Esophagus squamous epithelium (tissue), 5 donors: ENCODE measurements at places on chromosomes 1 and 21. TPM values are rescaled to one million over a fixed set of nuclear protein-coding genes. Genes with fewer than 3 reads are reported as not detected.
A peak's percentile ranks its signal among the peaks of the same experiment; 100 is the strongest.

SMPDL3B gene
- total RNA-seq = 0.76 TPM

SYNC gene
- total RNA-seq = 2.9 TPM

CASQ2 gene
- 0.53 TPM for total RNA-seq

ARHGEF16 gene
- total RNA-seq = 23.9 TPM

CCT8 gene
- 125 TPM for total RNA-seq

DNAH14 gene
- total RNA-seq = 6.9 TPM

KRTAP7-1 gene
- not detected for total RNA-seq

OPTC gene
- not detected for total RNA-seq

LDLRAD1 gene
- total RNA-seq = not detected

GRCh38 chr1:78825561-78825960 lies 175.9 kb downstream of the IFI44 start:
- H3K4me3 ChIP-seq = no peak overlapping the region
- no peaks in the 10 kb centered on the region for H3K27me3 ChIP-seq
- H3K27ac ChIP-seq = no peak overlapping the region
- H3K36me3 ChIP-seq = no peaks in the 10 kb centered on the region

- no peak overlapping the region for H3K4me3 ChIP-seq
- H3K27ac ChIP-seq = no peak overlapping the region
- H3K27me3 ChIP-seq = no peaks in the 10 kb centered on the region
- H3K4me1 ChIP-seq = no peaks in the 10 kb centered on the region
- no peak for DNase-seq
Measured at GRCh38 chr1:62144238-62144831, 50.3 kb upstream of the L1TD1 start.

DNA sequence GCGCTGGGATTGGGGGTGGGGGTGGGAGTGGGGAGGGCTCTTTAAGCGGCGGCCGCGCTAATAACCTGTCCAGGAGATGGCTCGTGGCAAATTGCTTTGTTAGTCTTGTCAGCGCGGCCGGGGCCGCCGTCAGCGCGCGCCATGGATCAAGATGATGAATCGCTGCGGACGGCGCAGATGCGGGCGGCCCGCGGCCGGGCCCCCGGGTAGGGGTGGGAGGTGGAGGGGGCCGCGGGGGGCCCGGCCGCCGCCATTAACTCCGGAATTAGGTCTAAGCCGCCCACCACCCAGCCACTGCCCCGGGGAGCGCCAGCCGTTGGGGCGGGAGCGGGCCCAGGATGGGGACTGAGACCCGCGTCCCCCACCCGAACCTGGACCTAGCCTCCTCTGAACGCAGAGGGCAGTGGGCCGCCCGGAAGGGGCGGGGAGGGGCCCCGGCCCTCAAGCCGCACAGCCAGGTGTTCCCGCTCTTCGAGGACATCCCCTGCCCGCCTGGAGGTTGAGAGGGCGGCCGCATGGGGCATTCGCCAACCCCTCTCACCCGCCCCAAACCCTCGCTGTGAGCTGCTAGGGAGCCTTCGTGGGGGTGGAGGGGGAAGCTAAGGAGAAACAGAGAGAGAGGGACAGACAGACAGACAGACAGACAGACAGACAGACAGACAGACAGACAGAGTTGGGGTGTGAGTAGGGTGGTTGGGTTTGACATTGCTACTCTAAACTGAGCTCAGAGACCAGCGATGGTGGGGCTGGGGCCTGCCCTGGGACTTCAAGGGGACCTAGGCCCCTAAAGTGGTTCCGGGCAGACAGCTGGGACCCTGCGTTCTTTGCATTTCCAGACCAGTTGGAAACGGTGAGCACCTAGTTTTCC lies 3.8 kb upstream of the DMBX1 start:
- DNase-seq = no peak
- no peak overlapping the region for H3K27ac ChIP-seq
- H3K4me3 ChIP-seq = no peak overlapping the region
- no peaks in the 10 kb centered on the region for H3K36me3 ChIP-seq

GRCh38 chr1:3771108-3772026 lies 1.2 kb upstream of the SMIM1 start:
- no peak for DNase-seq
- H3K4me1 ChIP-seq = peaks cover 26% of the 10 kb centered on the region
- H3K4me3 ChIP-seq = peak overlapping the region; percentile 48
- no peaks in the 10 kb centered on the region for H3K27me3 ChIP-seq
- H3K36me3 ChIP-seq = no peaks in the 10 kb centered on the region
- peak overlapping the region; percentile 58 for H3K27ac ChIP-seq

GRCh38 chr1:183419399-183419798 lies 1.2 kb upstream of the NMNAT2 start:
- peaks cover 4% of the 10 kb centered on the region for H3K4me1 ChIP-seq
- no peaks in the 10 kb centered on the region for H3K36me3 ChIP-seq
- no peak overlapping the region for H3K4me3 ChIP-seq

- peak overlapping the region; percentile 68 for H3K27ac ChIP-seq
- H3K4me3 ChIP-seq = no peak overlapping the region
- no peaks in the 10 kb centered on the region for H3K27me3 ChIP-seq
- no peak for DNase-seq
- H3K36me3 ChIP-seq = no peaks in the 10 kb centered on the region
Measured at GRCh38 chr1:204041232-204041767, 31.6 kb upstream of the SOX13 start.

- no peak overlapping the region for H3K4me3 ChIP-seq
- no peak overlapping the region for H3K27ac ChIP-seq
- H3K4me1 ChIP-seq = peaks cover 9% of the 10 kb centered on the region
Measured at GRCh38 chr1:111934106-111934852, 55.2 kb downstream of the KCND3 start.

- DNase-seq = no peak
- no peaks in the 10 kb centered on the region for H3K27me3 ChIP-seq
- H3K27ac ChIP-seq = peak overlapping the region; percentile 61
- no peaks in the 10 kb centered on the region for H3K4me1 ChIP-seq
- peak overlapping the region; percentile 50 for H3K4me3 ChIP-seq
- H3K36me3 ChIP-seq = no peaks in the 10 kb centered on the region
Measured at GRCh38 chr1:198234520-198235251, 77.9 kb downstream of the NEK7 start.

DNA sequence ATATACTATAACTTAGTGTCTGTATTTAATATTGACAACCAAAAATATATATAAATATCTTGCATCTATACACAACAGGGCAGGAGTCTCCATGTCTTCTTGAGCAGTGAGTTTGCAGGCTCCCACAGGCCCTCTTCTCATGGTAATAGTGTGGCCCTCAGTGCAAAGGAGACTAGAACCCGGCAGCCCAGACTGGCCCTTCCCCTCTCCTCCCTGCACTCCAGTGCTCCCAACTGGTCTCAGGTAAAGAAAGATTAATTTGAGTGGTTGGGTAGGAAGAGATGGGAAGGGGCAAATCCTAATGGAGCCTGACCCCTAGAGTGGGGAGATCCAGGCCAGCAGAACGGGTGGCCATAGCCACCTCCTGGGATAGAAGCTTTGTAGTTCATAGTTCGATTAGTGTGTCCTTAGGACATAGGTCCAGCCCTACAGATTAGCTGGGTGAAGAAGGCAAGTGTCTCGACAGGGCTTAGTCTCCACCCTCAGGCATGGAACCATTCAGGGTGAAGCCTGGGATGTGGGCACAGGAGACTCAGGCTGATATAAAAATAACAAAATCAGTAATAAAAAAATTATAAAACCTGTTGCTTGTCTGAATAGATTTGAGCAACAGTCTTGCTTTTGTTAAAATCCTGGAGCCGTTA lies 32.3 kb downstream of the SLC2A1 start:
- DNase-seq = no peak
- peaks cover 48% of the 10 kb centered on the region for H3K36me3 ChIP-seq
- H3K4me3 ChIP-seq = no peak overlapping the region
- peak overlapping the region; percentile 94 for H3K27ac ChIP-seq

- H3K27me3 ChIP-seq = no peaks in the 10 kb centered on the region
- no peak overlapping the region for H3K4me3 ChIP-seq
- H3K4me1 ChIP-seq = no peaks in the 10 kb centered on the region
- no peak overlapping the region for H3K27ac ChIP-seq
- no peak for DNase-seq
- H3K36me3 ChIP-seq = no peaks in the 10 kb centered on the region
Measured at GRCh38 chr1:17978016-17978415, 129.6 kb upstream of the IGSF21 start.

- H3K4me3 ChIP-seq = no peak overlapping the region
- no peak overlapping the region for H3K27ac ChIP-seq
- no peak for DNase-seq
- no peaks in the 10 kb centered on the region for H3K36me3 ChIP-seq
- no peaks in the 10 kb centered on the region for H3K4me1 ChIP-seq
Measured at GRCh38 chr1:215971793-215972441, 404.8 kb downstream of the KCTD3 start.

GRCh38 chr1:16478091-16478490 lies 36.0 kb downstream of the RNU1-1 start:
- H3K27ac ChIP-seq = no peak overlapping the region
- peaks cover 31% of the 10 kb centered on the region for H3K36me3 ChIP-seq
- DNase-seq = no peak

DNA sequence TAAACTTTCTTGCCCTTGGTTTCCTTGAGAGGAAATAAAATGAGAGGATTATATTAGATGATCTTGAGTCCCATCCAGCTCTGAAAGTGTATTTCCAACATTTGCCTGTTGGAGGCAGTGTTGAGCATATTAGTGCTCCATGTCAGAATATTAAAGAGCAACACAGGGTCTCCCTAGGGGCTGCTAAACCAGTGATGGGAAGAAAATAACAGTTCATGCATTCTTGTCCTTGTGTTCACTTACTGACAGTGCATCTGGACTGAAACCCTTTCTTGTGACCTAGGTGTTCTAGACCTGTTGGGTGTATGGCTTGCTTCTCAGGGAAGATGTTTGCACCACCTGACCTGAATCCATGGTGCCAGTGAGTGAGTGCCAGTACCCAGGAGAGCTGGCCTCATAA lies 124.7 kb upstream of the KIAA0040 start:
- no peak overlapping the region for H3K27ac ChIP-seq
- H3K4me1 ChIP-seq = peaks cover 4% of the 10 kb centered on the region
- no peak for DNase-seq
- H3K4me3 ChIP-seq = no peak overlapping the region
- H3K27me3 ChIP-seq = no peaks in the 10 kb centered on the region

DNA sequence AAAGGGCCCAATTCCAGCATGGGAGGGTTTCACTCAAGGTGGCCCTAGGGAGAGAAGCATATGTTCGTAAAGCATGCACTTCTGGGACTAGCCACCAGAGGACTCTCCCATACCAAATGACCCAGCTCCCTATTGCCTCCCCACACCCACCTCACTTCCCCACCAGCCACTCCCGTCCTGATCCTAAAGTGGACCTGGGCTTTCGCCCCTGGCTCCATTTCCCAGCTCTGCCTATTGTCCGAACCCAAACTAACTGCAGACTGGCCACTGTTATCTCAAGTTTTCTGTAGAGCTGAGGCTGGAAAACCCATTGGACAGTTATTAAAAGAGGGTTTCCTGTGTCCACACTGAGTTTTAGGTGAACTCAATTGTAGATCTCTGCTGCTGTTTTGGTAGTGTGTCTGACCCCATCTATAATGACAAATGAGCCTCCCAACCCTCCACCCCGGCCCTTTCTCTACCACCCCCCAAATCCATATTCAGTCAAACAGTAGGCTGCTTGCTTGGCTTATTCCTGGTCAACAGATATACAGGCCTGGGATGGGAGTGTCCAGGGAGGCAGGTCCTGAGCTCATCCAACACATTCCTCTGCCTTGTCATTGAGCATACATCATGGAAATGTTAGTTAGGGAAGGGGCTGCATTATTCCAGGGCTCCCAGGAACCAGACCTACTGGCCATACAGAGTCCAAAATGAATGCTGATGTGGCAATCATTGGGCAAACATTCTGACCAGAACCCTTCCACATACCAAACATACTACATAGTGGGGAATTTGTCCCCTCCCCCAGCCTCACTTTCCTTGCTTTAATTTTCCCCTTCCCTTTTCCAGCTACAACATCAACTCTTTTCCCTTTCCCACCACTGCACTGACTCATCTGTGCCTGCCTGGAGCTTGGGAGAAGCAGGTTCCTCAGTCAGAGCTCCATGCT lies 59.2 kb downstream of the ABCA4 start:
- H3K36me3 ChIP-seq = no peaks in the 10 kb centered on the region
- H3K27ac ChIP-seq = peak overlapping the region; percentile 35
- no peak overlapping the region for H3K4me3 ChIP-seq

GRCh38 chr1:17065666-17066065 lies 11.8 kb upstream of the SDHB start:
- no peaks in the 10 kb centered on the region for H3K36me3 ChIP-seq
- no peak for DNase-seq

DNA sequence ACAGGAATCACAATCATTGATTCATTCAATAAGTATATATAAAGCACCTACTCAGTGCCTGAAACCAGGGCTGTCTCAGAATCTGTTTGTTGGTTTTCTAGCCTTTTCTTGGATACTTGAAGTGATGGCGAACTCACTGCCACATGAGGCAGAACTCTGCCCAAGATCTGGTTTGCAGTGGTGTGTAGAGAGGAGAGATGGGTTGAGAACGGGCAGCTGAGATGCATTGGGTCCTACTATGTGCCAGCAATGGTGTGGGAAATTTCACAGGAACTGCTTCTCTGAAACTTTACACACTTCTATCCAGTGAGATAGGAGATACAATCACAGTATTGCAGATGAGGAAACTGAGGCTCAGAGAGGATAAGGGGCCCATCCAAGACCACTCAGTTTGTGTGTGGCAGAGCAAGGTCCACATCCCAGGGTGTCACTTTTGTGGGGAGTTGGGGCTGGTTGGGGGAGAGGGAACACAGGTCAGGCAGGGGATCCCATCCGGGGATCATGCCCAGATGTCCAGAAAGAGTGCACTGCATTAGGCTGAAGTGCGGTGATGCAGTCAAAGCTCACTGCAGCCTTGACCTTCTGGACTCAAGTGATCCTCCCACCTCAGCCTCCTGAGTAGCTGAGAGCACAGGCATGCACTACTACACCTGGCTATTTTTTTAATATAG lies 83.7 kb upstream of the IFFO2 start:
- H3K4me1 ChIP-seq = peaks cover 18% of the 10 kb centered on the region
- no peak overlapping the region for H3K27ac ChIP-seq
- H3K27me3 ChIP-seq = peaks cover 4% of the 10 kb centered on the region
- H3K4me3 ChIP-seq = no peak overlapping the region

- H3K4me3 ChIP-seq = no peak overlapping the region
- peaks cover 5% of the 10 kb centered on the region for H3K4me1 ChIP-seq
- H3K27ac ChIP-seq = no peak overlapping the region
- no peaks in the 10 kb centered on the region for H3K36me3 ChIP-seq
Measured at GRCh38 chr1:198696211-198696610, 57.4 kb downstream of the PTPRC start.

DNA sequence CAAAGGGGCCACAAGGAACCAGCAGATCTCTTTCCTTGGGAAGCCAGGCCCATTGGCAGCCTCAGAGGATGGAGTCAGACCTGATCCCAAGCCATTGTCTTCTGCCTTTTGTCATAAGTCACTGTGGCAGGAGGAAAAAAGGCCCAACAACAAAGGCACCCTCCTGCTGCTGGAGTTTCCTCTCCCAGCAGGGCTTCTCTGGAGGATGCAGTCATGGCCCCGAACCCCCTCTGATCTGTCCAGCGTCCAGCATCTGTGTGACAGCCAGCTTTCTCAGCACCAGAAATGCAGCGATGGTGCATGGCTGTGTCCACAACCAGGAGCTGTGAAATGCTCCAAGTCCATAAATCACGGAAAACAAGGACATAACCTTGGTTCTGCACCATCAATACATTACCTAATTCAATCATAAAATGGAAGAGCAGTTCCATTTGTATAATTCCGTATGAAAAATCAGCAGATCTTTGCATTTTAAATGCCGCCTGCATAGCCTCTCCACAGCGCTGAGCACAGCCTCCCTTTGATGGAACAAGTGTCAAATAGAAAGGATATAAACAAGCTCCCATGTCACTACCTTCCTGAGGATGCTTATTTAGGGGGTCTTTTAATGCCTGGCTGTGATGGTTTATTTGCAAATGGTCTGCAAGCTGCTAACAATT lies 30.6 kb downstream of the AJAP1 start:
- no peak overlapping the region for H3K4me3 ChIP-seq
- no peak for DNase-seq
- no peak overlapping the region for H3K27ac ChIP-seq
- H3K4me1 ChIP-seq = no peaks in the 10 kb centered on the region

GRCh38 chr1:2469103-2469940 lies 6.8 kb upstream of the PLCH2 start:
- peaks cover 5% of the 10 kb centered on the region for H3K27me3 ChIP-seq
- no peaks in the 10 kb centered on the region for H3K36me3 ChIP-seq
- DNase-seq = no peak
